ENCODE measurements at places on chromosomes 6 and 20. TPM values are rescaled to one million over a fixed set of nuclear protein-coding genes. Genes with fewer than 3 reads are reported as not detected.

The ARMC12 gene
- polyA plus RNA-seq: 2.8 TPM

The PSORS1C1 gene
- polyA plus RNA-seq: not detected

DNA sequence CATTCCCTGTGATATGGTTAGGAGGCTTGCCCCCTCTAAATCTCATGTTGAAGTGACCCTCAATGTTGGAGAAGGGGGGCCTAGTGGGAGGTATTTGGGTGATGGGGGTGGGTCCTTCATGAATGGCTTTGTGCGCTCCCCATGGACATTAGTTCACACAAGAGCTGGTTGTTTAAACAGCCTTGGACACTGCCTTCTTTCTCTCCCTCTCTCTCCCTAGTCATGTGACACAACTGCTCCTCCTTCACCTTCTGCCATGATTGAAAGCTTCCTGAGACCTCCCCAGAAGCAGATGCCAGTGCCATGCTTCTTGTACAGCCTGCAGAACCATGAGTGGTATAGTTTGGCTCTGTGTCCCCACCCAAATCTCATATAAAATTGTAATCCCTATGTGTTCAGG lies 117.2 kb upstream of the SLC22A16 start:
- DNase-seq: no peak

GRCh38 chr6:11729076-11729475 lies 49.5 kb downstream of the ADTRP start:
- no peak for DNase-seq

DNA sequence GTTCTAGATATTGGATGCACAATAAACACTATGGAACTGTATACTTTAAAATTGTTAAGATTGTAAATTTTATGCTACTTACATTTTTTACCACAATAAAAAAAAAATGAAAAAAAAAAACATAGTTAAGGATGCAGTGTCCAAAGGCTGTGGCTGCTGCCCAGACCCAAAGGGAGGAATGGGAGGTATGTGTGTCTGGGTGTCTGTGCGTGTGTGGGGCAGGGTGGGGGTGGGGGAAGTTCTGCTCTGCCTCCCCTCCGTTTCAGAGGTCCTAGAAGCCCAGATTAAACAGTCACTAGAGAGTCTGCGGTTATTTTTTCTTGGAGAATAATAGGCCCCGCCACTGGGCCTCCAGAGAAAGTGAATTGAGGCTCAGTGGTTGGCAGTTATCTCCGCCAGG lies 136.4 kb upstream of the ARMC2 start:
- DNase-seq: no peak

The GCLC gene
- 10.7 TPM for polyA plus RNA-seq

GRCh38 chr6:84150705-84151104 lies 76.7 kb downstream of the CEP162 start:
- DNase-seq: no peak

The TINAG gene
- not detected for polyA plus RNA-seq

- no peak for DNase-seq
Observed at GRCh38 chr6:42848700-42849099, 30.7 kb upstream of the RPL7L1 start.

The OPRM1 gene
- not detected for polyA plus RNA-seq

The PNLDC1 gene
- 1.3 TPM for polyA plus RNA-seq

The MYCT1 gene
- not detected for polyA plus RNA-seq

DNA sequence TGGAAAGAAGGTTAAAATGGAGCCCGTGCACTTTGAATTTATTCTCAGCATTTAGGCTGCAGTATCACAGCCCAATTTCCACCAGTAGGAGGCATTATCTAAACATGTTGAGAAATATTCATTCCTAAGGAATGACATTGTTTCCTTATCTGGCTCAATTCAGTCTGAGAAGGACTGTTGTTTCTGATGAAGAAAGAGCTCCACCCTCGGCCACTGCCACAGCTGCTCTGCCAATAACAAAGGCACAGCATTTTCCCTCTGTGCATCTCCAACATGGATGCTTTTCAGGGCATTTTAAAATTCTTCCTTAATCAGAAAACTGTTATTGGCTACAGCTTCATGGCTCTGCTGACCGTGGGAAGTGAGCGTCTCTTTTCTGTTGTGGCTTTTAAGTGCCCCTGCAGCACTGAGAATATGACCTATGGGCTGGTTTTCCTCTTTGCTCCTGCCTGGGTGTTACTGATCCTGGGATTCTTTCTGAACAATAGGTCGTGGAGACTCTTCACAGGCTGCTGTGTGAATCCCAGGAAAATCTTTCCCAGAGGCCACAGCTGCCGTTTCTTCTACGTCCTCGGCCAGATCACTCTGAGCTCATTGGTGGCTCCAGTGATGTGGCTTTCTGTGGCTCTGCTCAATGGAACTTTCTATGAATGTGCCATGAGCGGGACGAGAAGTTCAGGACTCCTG lies at the start of gene CALHM5:
Gene CALHM5, plus strand, starts transcription at position 216 of the 687 bp plus-strand sequence. Its CDS starts 58 bp downstream, at position 274.
- DNase-seq: no peak

The ECHDC1 gene
- polyA plus RNA-seq: 29.2 TPM

DNA sequence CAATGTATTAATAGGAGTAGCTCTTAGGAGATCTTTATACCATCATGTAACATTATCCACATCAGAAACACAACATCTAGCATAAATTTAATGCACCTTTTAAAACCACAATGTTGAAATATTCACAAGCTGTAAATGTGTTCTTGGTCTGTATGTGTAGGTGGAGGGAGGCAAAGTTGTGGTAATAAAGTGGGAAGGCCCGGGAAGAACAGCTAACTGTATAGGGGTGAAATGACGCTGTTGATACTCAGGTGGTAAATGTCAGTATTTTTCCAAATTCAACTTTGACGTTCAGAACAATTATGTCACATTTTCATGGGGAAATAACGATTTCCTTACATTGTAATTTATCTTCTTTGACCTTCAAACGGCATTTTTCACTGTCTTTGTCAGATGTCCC lies 146.0 kb upstream of the STMND1 start:
- DNase-seq: no peak

The PNPLA1 gene
- polyA plus RNA-seq: not detected

The SLC2A10 gene
- polyA plus RNA-seq: not detected
